ENCODE measurements at places on chromosomes 12 and 14.
A peak's percentile ranks its signal among the peaks of the same experiment; 100 is the strongest.

GRCh38 chr12:114396869-114397719 is 8.8 kb downstream of the TBX5 start:
- DNase-seq, result no peak

DNA sequence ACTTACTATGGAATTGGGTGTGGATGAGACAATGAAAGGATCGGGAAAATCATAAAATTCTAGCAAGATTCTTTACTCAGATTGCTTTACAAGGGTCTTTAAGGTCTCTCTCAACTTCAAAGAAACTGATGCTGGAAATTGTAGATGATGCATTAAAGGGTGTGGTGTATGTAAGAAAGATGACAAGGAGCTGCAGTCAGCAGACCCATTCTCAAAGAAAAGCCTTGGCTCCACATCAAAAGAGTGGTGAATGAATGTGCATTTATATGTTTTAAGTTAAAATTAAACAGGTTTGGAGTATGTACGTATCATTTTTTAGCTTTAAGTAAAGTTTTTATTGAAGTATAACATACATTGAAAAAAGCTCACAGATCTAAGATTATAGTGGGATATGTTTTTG is 194.5 kb downstream of the C12orf75 start:
- no peak for DNase-seq

DNA sequence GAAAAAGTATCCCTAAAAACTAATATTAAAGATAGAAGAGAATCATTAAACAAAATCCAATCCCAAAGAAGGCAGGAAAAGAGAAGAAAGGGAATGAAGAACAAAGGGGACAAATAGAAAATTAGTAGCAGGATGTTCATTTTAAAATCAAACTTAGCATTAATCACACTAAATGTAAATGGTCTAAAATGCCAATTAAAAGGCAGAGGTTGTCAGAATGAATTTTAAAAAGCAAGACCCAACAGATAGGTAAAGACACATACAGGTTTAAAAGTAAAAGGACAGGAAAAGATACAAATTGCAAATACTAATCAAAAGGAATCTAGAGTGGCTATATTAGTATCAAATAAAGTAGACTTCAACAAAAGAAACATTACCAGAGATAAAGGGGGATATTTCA is 12.5 kb downstream of the DDHD1 start:
- DNase-seq, result no peak

- no peak for DNase-seq
Measured at GRCh38 chr14:78398216-78398615, 228.0 kb downstream of the NRXN3 start.

- DNase-seq, result no peak
Measured at GRCh38 chr12:84058136-84058535, 854.5 kb downstream of the SLC6A15 start.

DNA sequence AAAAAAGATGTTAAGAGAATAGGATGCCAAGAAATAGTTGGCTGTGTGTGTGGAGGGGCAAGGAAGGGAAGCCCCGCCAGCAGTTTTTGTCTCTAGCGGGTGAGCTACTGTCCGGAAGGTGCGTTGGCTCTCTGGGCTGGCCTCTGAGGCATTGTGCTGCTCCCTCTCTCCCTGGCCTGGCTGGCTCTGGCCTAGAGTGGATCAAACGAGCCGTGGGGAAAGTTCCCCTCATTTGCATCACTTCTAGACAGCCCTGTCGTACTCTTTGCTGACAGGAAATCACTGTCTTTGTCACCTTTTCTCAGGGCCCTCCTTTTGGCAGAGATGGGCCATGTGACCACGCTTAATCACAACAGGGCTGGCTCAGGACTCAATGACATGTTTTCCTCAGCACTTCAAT is 236.1 kb upstream of the NPAS3 start:
- DNase-seq, result peak; percentile 22

- no peak for DNase-seq
Measured at GRCh38 chr12:15205341-15206010, 15.7 kb downstream of the RERG start.

DNA sequence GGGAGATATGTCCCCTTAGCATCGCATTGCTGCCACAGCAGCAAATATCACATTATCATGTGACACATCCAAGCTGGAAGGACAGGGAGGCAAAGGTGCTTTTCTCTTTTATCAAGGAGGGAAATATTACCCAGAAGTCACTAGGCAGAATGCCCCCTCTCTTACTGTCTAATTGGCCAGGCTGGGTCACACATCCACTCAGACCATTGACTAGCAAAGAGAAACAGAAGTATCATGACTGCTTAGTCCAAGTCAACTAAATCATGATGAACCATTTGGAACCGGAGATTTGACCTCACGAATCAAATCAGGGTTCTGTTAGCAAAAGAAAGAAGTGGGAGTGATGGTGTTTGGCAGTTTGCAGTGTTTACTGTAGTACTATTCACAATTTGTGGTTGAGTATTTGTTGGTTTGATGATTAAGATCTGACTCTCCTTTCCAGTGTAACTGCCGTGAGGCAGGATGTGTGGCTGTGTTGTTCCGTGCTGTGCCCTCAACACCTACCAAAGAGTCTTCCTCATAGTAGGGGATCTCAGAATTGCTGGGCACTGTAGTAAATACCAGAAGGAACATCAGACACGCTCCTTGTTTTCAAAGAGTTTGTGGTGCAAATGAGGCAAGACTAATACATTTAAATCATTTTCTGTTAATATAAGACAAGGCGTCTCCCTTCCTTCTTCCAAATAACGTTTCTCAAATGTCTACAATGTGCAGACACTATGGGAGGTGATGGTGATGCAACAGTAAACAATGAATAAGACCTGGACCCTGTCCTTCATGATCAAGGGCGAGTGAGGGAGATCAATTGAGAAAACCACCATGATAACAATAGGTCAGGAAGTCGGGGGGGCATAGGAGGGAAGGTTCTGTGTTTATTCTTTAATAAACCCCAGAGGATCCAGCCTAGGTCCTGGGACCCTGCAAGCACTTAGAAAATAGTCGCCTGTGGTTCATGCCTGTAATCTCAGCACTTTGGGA is 194.4 kb upstream of the CRY1 start:
- no peak for DNase-seq

GRCh38 chr12:31031951-31032335 is 41.7 kb upstream of the DDX11 start:
- no peak for DNase-seq

GRCh38 chr12:77995436-77996167 is 164.9 kb downstream of the NAV3 start:
- DNase-seq, result no peak

DNA sequence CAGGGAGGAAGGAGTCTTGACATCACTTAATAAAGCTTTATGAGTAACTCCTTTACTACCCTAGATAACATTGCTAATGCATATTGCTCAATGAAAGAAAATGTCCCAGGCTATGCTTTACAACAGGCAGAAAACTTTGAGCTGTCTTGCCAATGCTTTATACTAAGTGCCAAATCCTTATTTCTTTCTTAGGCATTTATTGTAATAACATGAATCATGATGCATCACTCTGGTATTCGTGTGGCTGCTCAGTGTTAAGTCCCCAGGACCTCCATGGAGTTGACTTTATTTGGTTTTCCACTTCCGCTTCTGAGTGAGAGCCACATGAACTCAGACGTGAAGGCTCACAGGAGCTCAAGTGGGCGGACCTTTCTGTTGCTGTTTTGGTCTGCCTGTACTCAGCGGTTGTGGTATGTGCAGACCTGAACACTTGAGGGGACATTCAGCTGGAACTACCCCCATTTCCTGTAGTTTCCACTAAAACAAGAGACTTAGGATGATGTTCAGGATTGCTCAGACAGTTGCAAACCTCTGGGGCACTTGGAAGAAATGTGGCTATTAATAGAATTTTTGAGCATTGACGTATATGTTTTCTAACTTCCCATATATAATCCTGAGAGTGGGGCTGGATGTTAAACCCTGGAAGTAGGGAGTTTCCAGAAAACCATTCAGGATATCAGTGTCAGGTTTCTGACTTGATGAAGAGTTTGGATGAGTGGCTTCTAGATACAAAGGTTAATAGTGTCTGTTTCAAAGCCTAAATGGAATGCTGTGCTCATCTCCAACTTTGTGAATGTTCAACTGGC is 258.6 kb downstream of the MSRB3 start:
- no peak for DNase-seq

DNA sequence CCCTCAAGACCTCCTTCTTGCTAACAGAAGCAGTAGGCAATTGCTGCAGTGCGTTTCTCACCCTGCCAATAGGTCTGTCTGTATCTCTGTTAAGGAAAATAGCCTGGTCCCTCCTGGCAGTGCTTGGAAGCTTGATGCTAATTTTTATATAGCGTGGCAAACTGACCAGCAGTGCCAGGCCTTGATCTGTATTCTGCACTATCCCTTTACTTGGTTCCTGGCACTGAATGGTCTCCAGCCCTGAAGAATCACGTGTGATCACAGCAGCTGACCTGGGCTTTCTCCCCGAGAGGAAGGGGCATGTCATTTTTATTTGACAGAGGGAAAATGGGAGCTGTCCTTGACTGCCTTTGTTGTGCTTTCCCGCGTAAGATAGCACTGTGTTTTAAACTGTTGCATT is 48.7 kb upstream of the TRAF3 start:
- DNase-seq, result peak; percentile 26

DNA sequence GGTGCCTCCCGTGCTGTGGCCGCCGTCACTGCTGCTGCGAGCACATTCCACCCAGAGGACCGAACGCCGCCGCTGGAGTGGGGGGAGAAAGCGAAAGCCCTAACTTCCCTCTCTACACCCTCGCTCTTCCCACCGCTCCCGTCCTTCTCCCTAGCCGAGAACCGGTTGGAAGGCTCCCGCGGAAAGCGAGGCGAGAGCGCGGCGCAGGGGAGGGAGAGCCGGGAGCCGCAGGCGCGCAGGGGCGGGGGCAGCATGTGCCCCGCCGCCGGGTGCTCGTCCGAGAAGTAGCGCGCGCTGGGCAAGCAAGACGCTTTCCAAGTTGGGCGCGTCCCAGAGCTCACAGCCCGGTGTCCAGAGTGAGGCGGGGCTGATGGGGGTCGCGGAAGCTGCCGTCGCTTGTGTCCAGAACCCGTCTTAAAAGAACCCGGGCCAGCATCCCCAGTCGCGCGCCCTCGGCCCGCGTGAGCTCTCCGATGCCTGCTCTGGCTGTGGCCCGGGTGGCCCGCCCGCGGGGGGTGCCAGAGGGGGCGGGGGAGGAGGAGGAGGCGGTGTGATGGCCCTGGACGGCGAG is at the start of gene TRHDE:
Gene TRHDE, plus strand, starts transcription at position 280 of the 571 bp plus-strand sequence. Its CDS starts 274 bp downstream, at position 554.
- peak; percentile 55 for DNase-seq

GRCh38 chr12:123358035-123358434 is 6.6 kb downstream of the SBNO1 start:
- DNase-seq, result no peak

GRCh38 chr12:91017511-91018263 is 12.9 kb upstream of the EPYC start:
- no peak for DNase-seq

DNA sequence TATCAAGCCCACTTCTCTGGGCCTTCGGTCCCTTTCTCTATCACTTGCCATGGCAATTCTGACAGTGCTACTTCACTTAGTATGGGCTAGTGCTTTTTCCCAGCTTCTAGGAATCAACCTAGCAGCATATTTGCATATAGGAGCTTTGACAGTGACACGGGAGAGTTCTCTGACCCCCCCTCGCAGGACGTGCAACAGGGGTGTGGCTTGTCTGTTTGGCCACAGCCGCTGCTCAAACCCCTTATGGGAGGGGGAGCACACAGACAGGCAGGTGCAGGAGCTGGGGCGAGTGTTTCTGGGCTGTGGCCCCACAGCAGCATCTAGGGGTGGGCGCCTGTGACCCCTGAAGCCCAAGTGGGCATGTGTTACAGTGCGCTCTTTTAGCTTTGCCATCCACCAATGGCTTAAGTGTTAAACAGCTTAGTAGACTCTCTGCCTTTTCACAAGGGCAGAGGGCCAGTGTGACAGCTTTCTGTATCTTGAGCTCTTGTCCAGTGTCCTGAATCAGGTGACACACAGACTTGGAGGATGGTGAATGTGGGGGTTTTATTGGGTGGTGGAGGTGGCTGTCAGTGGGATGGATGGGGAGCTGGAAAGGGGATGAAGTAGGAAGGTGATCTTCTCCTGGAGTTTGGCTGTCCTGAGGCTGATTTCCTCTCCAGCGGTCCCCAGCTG is 229.3 kb downstream of the PCNX1 start:
- DNase-seq, result no peak

GRCh38 chr14:67815573-67816225 is 691 bp downstream of the ZFYVE26 start:
- no peak for DNase-seq

DNA sequence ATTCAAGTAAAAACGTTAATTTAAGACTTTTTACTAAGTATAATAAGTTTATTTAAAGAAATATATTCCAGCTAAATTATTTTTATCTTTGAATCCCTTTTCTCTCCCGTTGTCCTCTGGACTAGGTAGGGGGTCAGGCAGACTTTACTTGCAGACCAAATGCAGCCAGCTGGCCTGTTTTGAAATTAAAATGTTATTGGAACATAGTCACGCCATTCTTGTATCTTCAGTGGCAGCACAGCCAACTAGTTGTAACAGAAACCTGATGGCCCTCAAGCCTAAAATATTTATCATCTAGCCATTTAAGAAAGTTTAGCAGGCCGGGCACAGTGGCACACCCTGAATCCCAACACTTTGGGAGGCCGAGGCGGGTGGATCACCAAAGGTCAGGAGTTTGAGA is 52.7 kb downstream of the BCAT1 start:
- DNase-seq, result no peak

Measured in nucleus accumbens (tissue), 56 donors.